Muscle of leg (tissue), 16 donors: ENCODE measurements at places on chromosomes 4 and X.
A peak's percentile ranks its signal among the peaks of the same experiment; 100 is the strongest.

DNA sequence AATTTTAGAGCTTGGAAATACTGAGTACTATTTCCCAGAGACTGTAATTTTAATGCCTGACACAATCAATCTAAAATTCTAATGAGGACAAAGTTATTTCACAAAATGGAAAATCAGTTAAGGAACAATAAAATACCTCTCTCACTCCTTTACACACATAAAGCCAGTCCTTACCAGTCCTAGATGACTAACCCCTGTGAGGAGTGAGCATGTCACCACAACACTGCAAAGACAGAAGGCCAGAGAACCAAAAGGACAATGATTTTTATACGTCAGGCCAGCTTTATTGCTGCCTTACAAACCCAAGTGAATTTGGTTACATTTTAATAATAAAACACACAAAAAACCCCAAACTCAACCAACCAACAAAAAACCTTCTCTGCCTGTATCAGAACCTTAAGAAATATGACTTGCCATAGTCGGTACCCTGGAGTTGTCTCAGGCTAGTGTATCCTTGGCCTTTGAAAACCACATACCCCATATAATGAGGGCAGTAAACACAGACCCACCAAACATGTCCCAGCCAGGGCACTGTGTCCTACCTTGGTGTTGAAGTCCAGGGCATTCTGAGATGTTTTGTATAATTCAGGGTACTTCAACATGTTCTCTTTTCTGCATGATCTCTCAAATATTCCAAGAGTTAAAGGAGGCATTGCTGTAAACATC, 57.6 kb downstream of the SHISA3 start:
- DNase-seq, result no peak

- DNase-seq, result no peak
Observed at GRCh38 chr4:11286533-11286932, 142.2 kb downstream of the HS3ST1 start.

DNA sequence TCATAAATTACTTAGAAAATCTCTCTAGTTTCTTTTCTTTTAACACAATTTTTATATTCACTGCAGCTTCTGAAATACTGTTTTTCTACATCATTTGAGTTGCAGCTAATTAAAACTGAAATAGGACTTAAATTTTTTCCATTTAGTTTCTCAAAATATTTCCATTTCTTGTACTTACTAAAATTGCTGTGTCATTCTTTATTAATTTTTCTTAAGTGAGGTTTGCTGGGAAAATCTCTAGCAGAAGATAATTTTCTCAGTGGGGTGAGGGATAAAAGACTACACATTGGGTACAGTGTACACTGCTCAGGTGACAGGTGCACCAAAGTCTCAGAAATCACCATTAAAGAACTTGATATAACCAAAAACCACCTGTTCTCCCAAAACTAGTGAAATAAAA, 57.7 kb downstream of the RNF150 start:
- DNase-seq, result no peak

DNA sequence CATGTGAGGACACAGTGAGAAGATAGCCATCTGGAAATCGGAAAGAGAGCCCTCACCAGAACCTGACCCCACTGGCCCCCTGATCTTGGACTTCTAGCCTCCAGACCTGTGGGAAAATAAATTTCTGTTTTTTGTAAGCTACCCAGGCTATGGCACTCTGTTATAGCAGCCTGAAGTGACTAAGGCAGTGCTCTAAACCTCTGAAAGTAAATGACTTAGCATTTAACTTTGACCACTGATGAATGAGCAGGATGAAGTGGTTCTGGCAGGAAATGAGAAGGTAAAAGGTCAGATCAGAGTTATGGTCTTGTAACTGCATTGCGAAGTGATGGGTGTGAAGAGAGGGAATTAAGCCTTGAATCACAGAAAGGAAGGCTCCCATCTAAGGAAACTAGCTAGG, 17.0 kb downstream of the GPAT3 start:
- DNase-seq, result no peak

DNA sequence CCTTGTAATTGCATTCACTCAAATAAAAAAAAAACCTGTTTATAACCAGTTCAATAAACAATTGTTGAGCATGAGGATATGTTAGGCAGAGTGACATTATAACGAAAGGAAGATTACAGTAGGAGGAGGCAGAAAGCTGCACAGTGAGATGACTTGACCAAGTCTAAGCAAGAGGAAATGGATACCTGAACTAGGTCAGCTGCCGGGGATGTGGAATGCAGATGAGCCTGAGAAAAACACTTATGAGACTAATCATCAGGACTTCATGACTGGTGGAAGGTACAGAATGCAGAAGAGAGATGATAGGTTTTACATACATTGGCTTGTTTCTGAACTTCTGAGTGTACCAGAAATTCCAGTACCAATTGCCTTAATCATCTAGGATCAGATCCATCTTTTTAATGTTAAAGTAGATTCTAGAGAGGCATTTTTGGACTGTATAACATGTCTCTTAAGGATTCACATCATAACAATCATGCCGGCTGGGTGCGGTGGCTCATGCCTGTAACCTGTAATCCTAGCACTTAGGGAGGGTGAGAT, 208.1 kb upstream of the PPP3CA start:
- no peak for DNase-seq

- DNase-seq, result peak; percentile 38
Observed at GRCh38 chr4:151407466-151408379, 1.3 kb upstream of the FHIP1A start.

- no peak for DNase-seq
Observed at GRCh38 chrX:90040807-90041206, 119.1 kb downstream of the TGIF2LX start.

- DNase-seq, result no peak
Observed at GRCh38 chr4:64200001-64200555, 209.2 kb downstream of the TECRL start.

DNA sequence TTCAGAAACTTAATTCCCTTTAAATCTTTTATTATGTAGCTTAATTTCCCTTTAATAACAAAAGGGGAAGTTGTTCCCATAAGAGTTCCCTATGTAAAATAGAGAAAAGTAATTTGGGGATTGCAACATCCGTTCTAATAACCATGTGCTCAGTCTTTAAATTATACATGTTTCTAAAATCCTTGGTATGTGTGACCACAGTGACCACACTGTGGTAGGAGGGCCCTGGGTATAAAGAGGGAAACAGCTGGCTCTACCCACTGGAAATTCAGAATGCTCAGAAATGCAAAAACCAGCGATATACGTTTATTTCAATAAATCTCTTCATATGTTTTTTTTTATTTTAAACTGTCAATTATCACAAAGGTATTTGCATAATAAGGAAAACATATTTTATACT, 219.1 kb downstream of the FGF13 start:
- no peak for DNase-seq

- no peak for DNase-seq
Observed at GRCh38 chrX:69019073-69019890, 146.0 kb downstream of the PJA1 start.

DNA sequence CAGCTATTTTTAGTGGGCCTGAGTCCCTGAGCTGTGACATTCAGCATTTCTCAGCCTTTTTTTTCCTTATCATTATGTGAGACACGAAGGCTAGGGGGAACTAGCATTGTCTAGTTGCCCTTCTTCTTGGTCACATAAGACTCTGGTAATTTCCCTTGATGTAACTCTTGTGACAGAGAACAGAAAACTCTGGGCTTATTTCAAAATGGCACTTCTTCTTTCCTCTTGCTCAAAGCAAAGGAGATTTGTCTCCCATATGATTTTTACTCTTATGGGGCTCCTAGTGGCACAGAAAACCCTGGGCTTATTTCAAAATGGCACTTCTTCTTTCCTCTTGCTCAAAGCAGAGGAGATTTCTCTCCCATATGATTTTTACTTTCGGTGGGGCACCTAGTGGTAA, 14.7 kb downstream of the ATXN3L start:
- no peak for DNase-seq

DNA sequence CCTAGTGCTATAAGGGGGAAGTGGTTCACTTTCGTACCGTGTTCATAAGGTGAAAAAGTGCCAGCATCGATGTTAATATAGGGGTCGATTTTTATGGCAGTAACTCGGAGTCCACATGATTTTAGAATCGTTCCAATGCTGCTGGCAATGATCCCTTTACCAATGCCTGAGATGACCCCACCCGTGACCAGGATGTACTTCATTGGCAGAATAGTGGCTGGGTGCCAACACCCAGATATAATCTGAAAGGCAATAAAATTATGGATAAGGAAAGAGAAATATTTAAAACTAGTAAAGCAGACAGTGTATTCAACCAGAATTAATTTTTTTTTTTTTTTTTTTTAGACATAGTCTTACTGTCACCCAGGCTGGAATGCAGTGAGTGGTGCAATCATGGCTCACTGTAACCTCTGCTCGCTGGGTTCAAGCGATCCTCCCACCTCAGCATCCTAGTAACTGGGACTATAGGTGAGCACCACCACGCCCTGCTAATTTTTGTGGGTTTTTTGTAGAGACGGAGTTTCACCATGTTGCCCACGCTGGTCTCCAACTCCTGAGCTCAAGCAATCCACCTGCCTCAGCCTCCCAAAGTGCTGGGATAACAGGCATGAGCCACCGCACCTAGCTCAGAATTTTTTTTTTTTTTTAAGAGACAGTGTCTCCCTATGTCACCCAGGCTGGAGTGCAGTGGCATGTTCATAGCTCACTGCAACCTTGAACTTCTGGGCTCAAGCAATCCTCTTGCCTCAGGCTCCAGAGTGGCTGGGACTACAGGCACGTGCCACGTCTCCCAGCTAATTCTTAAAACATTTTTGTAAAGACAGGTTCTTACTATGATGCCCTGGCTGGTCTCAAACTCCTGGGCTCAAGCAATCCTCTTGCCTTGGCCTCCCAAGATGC, 9.5 kb downstream of the CTPS2 start:
- no peak for DNase-seq

- DNase-seq, result no peak
Observed at GRCh38 chrX:13690836-13691235, 1.9 kb downstream of the RAB9A start.

- DNase-seq, result peak; percentile 41
Observed at GRCh38 chr4:16067515-16067914, 16.3 kb downstream of the PROM1 start.

GRCh38 chr4:151934766-151935165, 174.0 kb upstream of the GATB start:
- DNase-seq, result no peak

DNA sequence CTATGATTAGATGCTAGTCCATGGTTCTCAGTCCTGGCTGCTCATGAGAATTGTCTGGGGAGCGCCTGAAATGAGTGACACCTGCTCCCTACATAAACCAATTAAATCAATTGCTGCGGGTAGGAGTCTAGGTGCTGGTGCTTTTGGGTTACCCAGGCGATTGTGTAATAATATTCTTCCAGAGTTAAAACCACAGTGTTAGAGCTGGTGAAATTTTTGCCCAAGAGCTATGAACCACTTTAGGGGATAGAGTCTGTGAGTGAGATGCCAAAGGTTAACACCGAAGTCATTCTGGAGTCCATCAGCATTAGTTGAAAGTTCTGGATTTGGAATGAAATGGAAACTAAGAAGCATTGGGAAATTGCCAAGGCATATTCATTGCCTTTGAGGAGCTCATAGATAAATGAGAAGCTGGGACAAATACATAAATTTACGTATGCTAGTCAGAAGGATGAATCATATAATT, 15.3 kb downstream of the PDK3 start:
- no peak for DNase-seq

GRCh38 chr4:77538144-77538543, 67.5 kb upstream of the CXCL13 start:
- DNase-seq, result no peak

DNA sequence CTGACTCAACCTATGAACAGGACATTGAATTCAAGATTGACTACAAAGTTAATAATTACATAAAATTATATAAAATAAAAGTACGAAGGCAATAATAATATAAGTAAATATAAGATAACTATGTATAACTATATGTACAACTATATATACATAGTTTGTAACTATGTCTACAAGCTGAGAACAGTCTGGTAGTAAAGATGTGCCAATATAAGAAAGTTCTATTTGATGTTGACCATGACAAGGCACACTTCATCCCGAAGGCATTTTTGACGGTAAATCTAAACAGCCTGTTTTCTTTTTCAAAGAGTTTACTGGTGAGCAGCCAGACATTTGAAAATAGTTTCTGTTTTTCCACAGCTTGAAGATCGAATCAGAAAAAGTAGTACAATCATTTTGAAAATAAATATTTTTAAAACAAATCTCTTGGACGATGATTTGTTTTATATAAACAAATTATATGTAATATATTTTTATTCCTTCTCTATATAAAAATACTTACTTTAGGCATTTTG, 112.9 kb downstream of the CEP44 start:
- DNase-seq, result peak; percentile 57

GRCh38 chr4:173357939-173358338, 12.8 kb upstream of the SAP30 start:
- DNase-seq, result no peak

- no peak for DNase-seq
Observed at GRCh38 chrX:134658002-134658759, at the start of gene PLAC1. Gene PLAC1, minus strand, starts transcription at chrX:134658471. Its CDS starts 91,789 bp downstream, at chrX:134566682.

- DNase-seq, result no peak
Observed at GRCh38 chr4:148059617-148060180, 327.8 kb downstream of the ARHGAP10 start.

DNA sequence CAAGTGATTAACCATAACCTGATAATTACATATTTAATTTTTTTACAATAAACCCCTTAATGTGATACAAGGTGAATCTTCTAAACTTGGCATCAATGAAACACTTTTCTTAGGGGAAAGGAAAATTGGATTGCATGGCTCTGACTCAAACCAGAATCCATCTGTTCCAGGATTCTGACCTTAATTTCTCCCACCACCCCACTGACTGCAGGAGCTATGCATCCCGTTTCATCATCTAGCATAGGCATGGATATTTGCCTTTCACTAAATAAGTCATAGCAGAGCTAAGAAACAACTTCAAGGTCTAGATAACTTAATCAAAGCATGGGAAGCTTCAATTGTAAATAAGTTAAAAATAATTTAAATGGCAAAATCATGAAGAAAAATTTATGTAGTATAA, 156.3 kb downstream of the BTC start:
- no peak for DNase-seq

GRCh38 chr4:73947239-73947985, 34.4 kb downstream of the PF4 start:
- no peak for DNase-seq

GRCh38 chr4:165506849-165507248, 128.0 kb downstream of the CPE start:
- peak; percentile 35 for DNase-seq

DNA sequence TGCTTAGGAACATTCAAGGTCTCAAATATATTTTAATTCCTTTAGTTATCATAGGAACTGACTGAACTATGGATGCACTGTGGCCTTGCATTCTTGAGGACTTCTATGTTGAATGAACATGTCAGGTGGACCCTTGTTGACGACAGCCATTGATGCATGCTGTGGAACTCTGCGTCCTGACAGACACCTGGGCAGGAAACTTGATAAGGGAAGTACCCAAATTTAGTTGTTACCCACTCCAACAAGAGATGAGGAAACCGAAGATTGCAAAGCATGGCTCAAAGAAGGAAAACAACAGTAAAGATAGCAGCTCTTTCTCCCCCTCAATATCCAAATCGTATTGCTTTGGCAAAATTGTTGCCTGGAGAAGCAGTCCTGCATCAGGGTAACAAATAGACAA, 540.0 kb upstream of the NR3C2 start:
- no peak for DNase-seq
